Chondrocyte (in vitro differentiated cells): ENCODE measurements at places on chromosomes 5 and 9.

DNA sequence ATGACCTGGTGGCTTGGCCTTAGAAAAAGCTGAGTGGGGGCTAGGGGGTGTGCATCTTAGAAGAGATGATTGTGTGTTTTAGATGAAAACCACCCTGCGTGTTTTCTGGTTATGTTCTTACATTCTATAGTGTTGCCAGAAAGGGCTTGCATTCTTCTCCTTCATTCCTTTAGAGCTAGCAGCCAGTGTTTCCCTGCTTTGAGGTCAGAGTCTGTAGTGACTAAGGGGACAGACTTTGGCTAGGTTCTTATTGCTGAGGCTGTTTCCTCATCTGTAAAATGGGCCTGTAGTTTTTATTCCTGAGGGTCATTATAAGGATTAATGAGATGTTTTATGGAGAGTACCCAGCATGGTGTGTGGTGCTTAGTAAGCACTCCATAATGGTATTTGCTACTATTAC is 6.4 kb downstream of the MAST4 start:
- DNase-seq, result no peak

- no peak for DNase-seq
These were observed 50.0 kb upstream of the PPARGC1B start for GRCh38 chr5:149679876-149680809.

- no peak for DNase-seq
These were observed 238.2 kb downstream of the TLE4 start for GRCh38 chr9:79809931-79810330.

DNA sequence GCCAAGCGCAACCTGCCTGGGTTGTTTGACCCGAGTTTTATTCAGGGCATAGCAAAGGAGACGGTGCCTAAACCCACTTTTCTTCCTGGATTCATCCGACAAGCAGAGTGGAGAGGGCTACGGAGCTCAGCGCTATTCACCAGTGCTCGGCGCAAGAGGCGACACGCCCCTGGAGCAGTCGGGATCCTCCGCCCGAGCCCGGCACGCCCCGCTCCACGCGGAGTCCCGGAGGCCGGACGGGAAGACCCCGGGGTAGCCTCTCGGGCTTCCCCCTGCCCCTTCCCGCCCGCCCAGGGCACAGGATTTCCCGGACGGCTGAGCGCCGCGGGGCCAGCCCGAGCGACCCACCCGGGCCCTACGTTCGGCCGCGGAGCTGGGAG is 427 bp downstream of the SERINC5 start:
- DNase-seq, result peak; percentile 93

- DNase-seq, result no peak
These were observed 215.8 kb upstream of the TRIM32 start for GRCh38 chr9:116471093-116471906.

GRCh38 chr9:115106001-115106400 is 12.0 kb downstream of the TNC start:
- DNase-seq, result no peak

- no peak for DNase-seq
These were observed 299.0 kb downstream of the FBXL7 start for GRCh38 chr5:15799014-15799413.

- no peak for DNase-seq
These were observed 190.1 kb downstream of the ESM1 start for GRCh38 chr5:54795284-54795683.

DNA sequence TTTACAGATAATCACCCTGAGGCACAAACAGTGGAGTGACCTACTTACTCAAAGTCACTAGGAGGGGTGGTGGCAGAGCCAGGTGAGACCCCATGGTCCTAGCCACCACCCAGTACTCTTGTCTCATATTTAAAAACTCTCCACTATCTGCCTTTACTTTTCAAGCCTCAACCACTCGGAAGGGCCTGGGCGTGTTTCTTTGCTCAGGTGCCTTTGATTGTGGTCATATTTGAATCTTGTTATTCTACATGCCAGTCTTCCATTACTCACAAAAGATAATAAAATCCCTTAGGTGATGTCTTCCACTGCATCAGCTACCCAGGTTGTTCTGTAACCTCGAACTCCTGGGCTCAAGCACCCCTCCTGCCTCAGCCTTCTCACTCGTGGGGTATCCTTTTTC is 20.7 kb upstream of the TRIM36 start:
- no peak for DNase-seq

GRCh38 chr9:5269249-5269715 is 35.2 kb downstream of the RLN2 start:
- DNase-seq, result no peak

DNA sequence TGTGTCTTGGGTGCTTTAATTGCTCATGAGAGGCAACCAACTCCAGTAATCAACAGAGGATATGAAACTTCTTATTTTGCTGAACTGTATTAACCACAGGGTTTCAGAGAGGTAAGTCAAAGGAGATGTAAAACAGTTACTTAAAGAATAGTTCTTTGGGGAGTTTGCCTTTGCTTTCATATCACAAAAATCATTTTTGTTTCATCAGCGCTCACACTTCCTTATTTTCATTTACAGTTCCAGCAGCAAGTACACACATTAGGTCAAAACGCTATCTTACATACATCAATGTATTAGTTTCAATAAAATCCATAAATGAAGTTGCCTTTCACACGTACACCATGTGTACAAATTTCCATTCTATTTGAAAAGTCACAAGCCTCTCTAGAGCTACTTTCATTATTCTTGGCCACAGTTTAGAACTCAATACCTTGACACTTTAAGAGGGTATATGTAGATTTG is 50.1 kb downstream of the ST8SIA4 start:
- DNase-seq, result no peak

- no peak for DNase-seq
These were observed 118.2 kb downstream of the CDH12 start for GRCh38 chr5:22734907-22735306.

- no peak for DNase-seq
These were observed 51.0 kb upstream of the IFNK start for GRCh38 chr9:27473111-27473529.

GRCh38 chr9:83981126-83981871 is 694 bp downstream of the RMI1 start:
- no peak for DNase-seq

DNA sequence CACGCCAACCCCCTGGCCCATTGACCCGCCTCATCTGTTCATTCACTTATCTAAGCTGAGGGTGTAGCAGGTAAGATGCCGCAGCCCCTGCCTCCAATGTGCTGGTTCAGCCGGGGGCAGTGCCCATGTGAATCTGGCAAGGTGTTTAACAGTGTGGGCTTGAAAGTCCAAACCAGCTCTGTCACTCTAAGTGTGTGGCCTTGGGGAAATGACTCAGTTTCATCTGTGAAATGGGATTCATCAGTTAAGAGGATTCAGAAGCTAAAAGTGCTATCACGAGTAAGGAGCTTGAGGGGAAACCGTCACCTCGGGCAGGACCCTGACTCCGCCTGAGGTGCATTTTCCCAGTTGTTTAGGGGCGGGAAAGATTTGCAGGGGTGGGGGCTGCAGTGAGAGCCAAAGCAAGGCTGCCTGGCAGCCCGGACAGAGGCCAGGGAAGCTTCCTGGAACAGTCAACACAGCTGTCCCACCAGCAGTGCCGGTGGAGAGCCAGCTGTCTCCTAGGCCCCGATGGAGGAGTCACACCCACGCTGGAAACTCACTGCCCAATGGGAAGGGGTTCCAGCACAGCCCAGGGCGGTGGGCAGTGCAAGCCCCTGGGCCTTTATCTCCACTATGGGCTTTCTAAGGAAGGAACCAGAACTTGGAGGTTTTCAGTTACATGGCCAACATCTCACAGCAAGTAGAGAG is 9.7 kb upstream of the URM1 start:
- DNase-seq, result no peak

DNA sequence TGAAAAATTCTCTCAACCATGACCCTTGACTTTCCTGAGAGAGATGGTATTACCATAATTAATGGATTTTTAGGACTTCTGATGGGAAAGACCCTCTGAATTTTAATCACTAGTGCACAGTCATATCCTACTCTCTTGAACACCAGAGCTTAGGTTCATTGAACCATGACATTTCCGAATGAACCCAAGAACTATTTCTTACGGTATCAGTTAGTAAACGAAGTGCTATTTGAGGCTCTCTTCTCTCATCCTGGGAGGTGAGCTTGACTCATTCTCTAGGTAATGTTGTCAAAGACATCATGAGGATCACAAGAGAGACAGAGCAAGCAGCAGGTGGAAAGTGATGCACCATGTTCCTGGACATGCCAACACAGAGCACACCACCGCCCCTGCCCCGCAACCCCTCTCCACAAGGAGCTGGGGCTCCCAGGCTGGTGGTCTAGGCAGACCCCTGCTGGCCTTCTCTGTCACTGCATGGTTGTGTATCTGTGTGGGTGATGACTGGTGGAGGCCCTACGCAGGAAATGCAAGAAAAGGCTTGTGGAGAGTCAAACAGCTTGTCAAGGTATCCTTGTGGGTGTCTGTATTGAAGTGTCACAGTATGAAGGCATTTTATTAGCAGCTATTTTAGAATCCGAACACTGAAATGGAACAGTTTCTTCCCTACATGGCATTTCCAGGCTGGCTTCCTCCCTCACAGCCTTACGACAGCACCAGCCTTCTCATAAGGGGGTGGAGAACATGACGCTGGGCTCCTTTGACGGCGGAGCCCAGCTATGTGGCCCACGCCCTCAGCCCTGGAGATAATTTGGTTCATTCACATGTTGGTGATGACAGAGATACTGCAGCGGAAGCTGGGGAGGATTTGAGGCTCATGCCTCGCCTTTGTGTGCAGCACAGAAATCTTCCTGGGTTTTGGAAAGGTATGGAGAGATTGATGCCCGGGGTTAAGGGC is 297.6 kb downstream of the NTRK2 start:
- no peak for DNase-seq

DNA sequence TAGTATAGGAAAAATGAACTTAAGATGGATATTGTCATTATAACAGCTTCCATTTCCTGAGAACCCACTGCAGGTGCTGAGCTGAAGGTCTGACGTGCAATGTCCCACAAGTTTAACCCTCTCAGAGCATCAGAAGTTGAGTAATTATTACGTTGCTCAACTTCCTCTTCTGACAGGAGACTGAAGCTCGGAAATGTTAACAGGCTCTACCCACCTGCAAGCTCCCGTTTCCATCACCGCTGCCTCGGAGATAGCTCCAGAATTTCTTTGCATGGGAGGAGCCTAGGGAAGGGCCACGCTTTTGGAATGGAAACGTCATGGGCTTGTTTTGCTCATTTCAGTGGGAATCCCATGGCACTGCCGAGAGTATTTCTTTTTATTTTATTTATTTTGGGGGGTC is 1.0 kb upstream of the NTMT1 start:
- no peak for DNase-seq

- DNase-seq, result no peak
These were observed 972.2 kb upstream of the WWC1 start for GRCh38 chr5:167319243-167319642.

GRCh38 chr5:133319905-133320520 is 268.2 kb downstream of the HSPA4 start:
- DNase-seq, result no peak

GRCh38 chr5:101838435-101838834 is 457.6 kb downstream of the SLCO4C1 start:
- no peak for DNase-seq

DNA sequence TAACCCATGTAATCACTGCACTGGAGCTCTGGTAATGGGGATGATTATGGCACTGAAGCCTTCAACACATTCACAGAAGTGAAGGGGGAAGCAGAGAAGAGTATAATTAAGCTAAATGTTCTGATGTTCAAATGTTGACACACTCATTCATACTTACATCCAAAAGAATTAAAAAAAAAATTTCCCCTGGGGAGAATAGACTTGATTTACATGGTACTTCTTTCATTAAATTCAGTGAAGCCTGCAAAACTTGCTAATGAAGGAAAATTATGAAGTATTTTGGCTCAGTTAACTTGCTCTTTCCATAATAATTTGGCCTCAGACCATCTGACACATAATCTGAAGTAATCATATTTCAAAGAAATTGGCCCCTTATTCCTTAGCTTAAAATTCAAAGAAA is 428.8 kb downstream of the SH3GL2 start:
- no peak for DNase-seq
